ENCODE measurements at places on chromosomes 13 and 19. TPM values are rescaled to one million over a fixed set of nuclear protein-coding genes. Genes with fewer than 3 reads are reported as not detected.

Gene CPAMD8
- not detected for total RNA-seq

Gene CFAP97D2
- not detected for total RNA-seq

Gene CEACAM4
- total RNA-seq: not detected

Gene CEBPA
- total RNA-seq: 2.5 TPM

Gene KCNC3
- 0.55 TPM for total RNA-seq

Gene FCER2
- total RNA-seq: not detected

Gene FUT6
- total RNA-seq: not detected

Gene WDFY2
- 1.9 TPM for total RNA-seq

Gene TNFRSF19
- total RNA-seq: 128 TPM

Gene CEACAM20
- total RNA-seq: not detected

- no peak for DNase-seq
Measured at GRCh38 chr19:49128545-49129237, 9.3 kb downstream of the PPFIA3 start.

DNA sequence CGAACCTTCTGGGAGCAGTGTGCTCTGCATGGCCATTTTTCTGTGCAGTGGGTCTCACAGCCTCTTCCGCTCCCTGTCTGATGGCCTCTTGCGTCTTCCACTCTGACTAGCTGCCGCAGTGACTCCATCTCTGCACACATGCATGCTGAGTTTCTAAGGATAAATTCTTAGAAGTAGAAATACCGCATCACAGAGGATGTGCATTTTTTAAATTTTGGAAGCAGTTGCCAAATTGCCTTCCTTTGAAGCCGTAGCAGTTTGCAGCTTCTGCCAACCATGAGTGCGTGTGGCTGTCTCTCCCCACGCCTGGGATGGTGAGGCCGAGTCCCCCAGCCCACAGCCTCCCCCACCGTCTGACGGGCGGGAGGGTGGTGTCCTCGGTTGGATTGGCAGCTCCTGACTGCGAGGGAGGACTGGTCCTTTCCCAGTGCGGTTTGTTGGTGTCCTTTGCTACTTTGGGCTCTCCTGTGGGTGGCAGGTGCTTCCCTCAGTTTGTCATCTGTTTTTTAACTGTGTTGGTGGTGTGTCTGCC lies 9.8 kb downstream of the FZR1 start:
- DNase-seq: no peak

GRCh38 chr13:46392967-46393366 lies 5.9 kb upstream of the RUBCNL start:
- DNase-seq: no peak

- DNase-seq: no peak
Measured at GRCh38 chr19:45040059-45040771, 1.4 kb downstream of the CLASRP start.

- DNase-seq: peak; percentile 87
Measured at GRCh38 chr19:45038931-45039893, at the start of gene CLASRP. CLASRP (plus strand) TSS chr19:45039045; CDS start chr19:45040213, 1,168 bp downstream.

- DNase-seq: peak; percentile 26
Measured at GRCh38 chr13:81012031-81012430, 671.1 kb upstream of the SPRY2 start.

DNA sequence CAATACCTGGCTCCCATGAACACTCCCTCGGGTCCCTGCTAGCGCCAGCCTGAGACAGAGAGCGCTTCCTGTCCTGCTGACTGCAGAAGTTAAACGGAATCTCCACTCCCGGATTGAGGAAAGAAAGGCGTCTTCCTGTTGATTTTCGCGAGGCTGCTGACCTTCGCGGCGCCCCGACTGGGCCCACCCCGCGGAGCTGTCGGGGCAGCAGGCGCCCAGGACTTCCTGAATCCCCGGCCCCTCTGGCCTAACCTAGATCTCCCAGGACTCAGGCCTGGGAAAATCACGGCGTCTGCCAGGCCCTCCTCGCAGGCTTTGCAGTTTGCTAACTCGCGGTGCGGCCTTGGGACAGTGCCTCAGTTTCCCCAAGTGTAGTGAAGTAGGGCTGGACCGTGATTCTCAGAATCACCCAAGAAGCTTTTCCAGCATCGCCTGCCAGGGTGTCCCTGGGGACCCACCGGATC lies 108.8 kb downstream of the KCTD15 start:
- no peak for DNase-seq

DNA sequence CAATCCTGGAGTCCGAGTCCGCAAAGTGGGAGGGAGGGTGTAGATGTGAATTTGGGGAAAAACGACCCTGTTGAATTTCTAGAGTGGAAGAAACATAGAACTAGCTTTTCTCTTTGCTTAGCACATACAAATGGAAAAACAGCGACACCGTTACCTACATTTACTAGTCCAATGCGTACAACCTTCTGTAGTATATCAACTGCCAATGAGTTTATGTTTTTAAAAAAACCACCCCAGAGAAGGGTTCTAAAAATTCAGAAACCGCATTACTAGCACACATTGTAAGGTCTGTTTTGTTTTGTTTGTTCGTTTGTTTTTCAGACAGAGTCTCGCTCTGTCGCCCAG lies 332 bp upstream of the SUPT20H start:
- no peak for DNase-seq

DNA sequence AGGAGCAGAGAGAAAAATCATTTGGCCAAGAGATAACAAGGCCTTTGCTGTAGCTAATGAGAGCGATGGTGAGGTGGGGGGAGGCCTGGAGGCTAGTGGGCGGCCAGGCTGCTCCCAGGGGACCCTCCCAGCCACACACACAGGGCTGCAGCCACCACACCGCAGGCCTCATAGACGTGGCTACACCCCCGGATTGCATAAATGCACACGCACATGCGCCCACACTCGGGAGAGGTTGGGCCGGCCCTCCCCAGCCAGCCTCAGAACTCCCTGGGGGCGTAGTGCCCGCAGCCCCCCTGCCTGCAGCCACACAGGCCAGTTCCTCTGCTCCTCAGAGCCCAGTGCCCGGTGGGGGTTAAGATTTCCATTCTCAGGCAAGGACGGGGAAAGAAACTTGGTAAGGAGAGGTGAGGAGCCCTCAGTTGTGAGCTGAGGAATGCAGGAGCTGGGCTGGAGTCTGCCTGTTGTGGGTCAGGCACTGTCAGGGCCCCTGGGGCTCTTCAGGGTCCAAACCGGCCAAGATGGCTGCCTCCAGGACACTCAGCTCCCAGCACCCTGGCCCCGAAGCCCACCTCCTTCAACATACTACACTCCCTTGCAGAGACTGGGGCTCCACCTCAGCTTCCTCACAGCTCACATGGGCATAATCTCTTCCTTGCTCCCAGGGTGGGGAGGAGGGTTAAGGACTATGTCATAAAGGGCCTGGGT lies 8.0 kb downstream of the PTH2 start:
- DNase-seq: no peak

DNA sequence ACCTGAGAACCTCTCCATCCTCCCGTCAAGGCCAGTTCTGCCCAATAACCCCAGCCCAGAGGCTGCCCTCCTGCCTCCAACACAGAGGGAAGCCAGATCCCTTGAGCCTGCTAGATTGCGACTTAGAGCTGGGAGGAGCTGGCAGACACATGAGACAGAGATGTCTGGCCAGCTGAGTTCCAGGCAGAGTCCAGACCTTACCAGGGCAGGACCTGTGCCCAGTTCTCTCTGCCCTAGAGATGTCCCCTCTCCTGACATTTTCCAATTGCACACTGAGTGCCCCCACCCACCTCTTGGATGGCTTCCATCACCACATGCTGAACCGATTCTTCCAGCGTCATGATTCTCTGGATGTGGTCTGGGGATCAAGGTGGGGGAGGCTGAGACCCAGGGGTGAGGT lies 3.0 kb downstream of the HOOK2 start:
- DNase-seq: no peak

- DNase-seq: no peak
Measured at GRCh38 chr13:99990126-99990977, 8.8 kb downstream of the ZIC2 start.

DNA sequence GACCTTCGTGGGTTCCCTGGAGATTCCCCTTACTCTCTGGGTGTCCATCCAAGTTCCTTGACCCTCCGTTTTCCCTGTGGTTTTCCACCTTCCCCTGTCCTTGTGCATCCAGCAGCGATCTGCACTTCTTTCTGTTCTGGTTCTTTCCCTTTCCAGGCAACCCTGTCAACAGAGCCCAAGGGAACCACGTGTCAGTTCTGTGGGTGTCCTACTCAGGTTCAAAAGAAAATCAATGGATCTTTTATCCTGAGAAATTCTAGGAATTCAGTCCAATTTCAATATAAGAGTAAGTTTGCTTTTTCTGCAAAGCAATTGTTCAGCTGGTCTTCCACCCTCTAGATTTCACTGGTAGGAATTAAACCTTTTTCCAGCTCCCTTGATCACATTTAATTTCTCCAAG lies 1394.8 kb upstream of the SLC10A2 start:
- DNase-seq: peak; percentile 26

DNA sequence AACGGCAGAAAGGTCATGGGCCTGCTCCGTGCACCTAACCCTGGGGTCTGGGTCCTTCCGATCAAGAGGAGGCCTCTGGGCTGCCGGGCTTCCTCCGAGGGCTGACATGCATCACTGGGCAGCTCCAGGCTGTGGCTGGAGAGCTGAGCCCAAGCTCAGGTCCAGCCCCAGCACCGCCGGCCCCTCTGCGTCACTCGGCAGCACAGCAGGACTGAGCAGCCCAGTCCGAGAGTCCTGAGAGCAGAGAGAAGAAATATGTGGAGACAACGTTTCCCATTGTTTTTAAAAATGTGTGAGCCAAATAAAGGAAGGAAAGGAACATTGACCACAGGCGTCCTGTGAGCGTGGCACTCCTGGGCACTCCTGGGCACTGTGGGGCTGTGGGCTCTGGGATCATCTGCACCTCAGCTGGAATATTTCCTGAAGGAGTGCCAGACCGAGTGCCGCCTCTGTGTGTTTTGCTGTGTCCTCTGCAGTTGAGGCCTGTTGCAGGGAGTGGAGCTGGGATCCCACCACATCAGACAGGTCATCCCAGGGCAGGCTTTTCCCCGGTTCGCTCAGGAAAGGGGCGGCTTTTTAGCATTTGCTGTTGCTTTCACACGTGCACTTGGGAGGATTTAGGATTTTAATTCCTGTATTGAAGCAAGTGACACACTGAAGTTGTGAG lies 37.8 kb upstream of the TFDP1 start:
- DNase-seq: no peak
